ENCODE measurements at places on chromosomes 7 and 10. TPM values are rescaled to one million over a fixed set of nuclear protein-coding genes. Genes with fewer than 3 reads are reported as not detected.

- H3K36me3 ChIP-seq: no peaks in the 10 kb centered on the region
- no peak for DNase-seq
- H3K4me1 ChIP-seq: peaks cover 24% of the 10 kb centered on the region
- no peaks in the 10 kb centered on the region for H3K27me3 ChIP-seq
- no peak overlapping the region for H3K27ac ChIP-seq
- peak overlapping the region; percentile 5 for H3K4me3 ChIP-seq
These were observed 2.5 kb downstream of the PODXL start for GRCh38 chr7:131553931-131554330.

- H3K27me3 ChIP-seq: no peaks in the 10 kb centered on the region
- DNase-seq: no peak
- peak overlapping the region; percentile 22 for H3K27ac ChIP-seq
- peaks cover 7% of the 10 kb centered on the region for H3K4me1 ChIP-seq
- H3K4me3 ChIP-seq: no peak overlapping the region
- H3K36me3 ChIP-seq: no peaks in the 10 kb centered on the region
These were observed 121.9 kb upstream of the AKR1E2 start for GRCh38 chr10:4704034-4704545.

Gene TUBAL3
- not detected for total RNA-seq

Gene RAPGEF5
- total RNA-seq: 0.53 TPM

Gene INA
- total RNA-seq: 10.4 TPM
